ENCODE measurements at places on chromosomes 12 and 14. TPM values are rescaled to one million over a fixed set of nuclear protein-coding genes. Genes with fewer than 3 reads are reported as not detected.

Gene ACOT4
- 1.4 TPM for total RNA-seq

Gene HAL
- 0.44 TPM for total RNA-seq

Gene TMEM63C
- total RNA-seq = 0.29 TPM

Gene GPR132
- total RNA-seq = 46.6 TPM

Gene ITGB7
- total RNA-seq = 621 TPM

- H3K36me3 ChIP-seq = no peaks in the 10 kb centered on the region
- H3K4me3 ChIP-seq = no peak overlapping the region
- H3K4me1 ChIP-seq = no peaks in the 10 kb centered on the region
- no peak overlapping the region for H3K27ac ChIP-seq
- no peak for DNase-seq
Observed at GRCh38 chr12:130709151-130709970, 6.7 kb downstream of the RIMBP2 start.

- no peak overlapping the region for H3K27ac ChIP-seq
- H3K27me3 ChIP-seq = no peaks in the 10 kb centered on the region
- DNase-seq = no peak
- peaks cover 4% of the 10 kb centered on the region for H3K4me1 ChIP-seq
Observed at GRCh38 chr14:67962215-67962644, 142.7 kb downstream of the RAD51B start.

GRCh38 chr14:93959239-93960107, 16.9 kb downstream of the ASB2 start:
- peaks cover 21% of the 10 kb centered on the region for H3K36me3 ChIP-seq
- H3K4me3 ChIP-seq = peak overlapping the region; percentile 51
- H3K27ac ChIP-seq = peak overlapping the region; percentile 90
- H3K27me3 ChIP-seq = no peaks in the 10 kb centered on the region
- peak; percentile 93 for DNase-seq
- H3K4me1 ChIP-seq = peaks cover 97% of the 10 kb centered on the region

- peak overlapping the region; percentile 91 for H3K27ac ChIP-seq
- H3K4me3 ChIP-seq = peak overlapping the region; percentile 62
- no peak for DNase-seq
- peaks cover 1% of the 10 kb centered on the region for H3K36me3 ChIP-seq
- no peaks in the 10 kb centered on the region for H3K27me3 ChIP-seq
- peaks cover 29% of the 10 kb centered on the region for H3K4me1 ChIP-seq
Observed at GRCh38 chr12:27143256-27144069, 61.1 kb upstream of the C12orf71 start.

DNA sequence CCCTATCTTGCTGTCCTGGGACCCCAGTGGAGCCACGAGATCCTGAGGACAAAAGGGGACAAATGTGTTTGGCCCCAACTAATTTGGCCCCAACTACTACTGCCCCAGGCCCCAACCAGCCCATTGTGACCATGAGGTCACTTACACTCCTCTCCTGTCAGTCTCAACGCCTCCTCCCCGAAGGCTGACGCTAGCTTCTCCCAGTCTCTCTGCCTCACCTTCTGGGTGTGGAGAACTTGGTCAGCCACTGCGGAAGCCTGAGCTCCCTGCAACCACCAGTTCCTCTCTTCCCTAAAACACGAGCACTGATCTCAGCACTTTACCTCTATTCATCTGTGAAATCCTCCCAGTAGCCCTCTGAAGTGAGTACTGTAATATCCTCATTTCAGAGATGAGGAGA, 13.3 kb downstream of the FAM181A start:
- peak overlapping the region; percentile 48 for H3K27ac ChIP-seq
- no peak for DNase-seq
- H3K4me1 ChIP-seq = peaks cover 31% of the 10 kb centered on the region
- no peak overlapping the region for H3K4me3 ChIP-seq
- H3K27me3 ChIP-seq = no peaks in the 10 kb centered on the region

DNA sequence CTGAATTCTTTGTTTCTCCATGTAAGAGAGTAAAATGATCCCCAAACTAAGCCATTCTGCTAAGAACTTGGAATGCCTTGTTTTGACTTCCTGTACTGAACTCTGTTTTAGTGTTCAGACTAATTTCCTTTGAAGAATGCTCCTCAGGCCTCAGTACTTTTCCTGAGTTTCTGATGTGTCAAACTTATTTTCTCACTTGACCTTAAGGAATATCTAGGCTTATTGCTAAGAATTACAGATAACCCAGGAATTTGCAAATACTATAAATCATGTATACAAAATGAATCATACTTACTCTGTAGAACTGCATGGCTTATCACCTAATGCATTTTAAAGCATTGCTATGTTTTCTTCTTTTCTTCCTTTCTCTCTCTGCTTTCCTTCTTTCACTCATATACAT, 93.1 kb upstream of the PKP2 start:
- H3K27me3 ChIP-seq = no peaks in the 10 kb centered on the region
- H3K4me1 ChIP-seq = no peaks in the 10 kb centered on the region
- H3K36me3 ChIP-seq = no peaks in the 10 kb centered on the region
- no peak overlapping the region for H3K27ac ChIP-seq
- no peak for DNase-seq

- H3K4me3 ChIP-seq = peak overlapping the region; percentile 48
- H3K4me1 ChIP-seq = peaks cover 4% of the 10 kb centered on the region
- no peaks in the 10 kb centered on the region for H3K36me3 ChIP-seq
- H3K27ac ChIP-seq = peak overlapping the region; percentile 25
Observed at GRCh38 chr14:100317912-100318808, 5.0 kb upstream of the SLC25A47 start.

GRCh38 chr12:109449845-109450532, 27.1 kb downstream of the KCTD10 start:
- no peaks in the 10 kb centered on the region for H3K27me3 ChIP-seq
- no peak overlapping the region for H3K27ac ChIP-seq
- no peak overlapping the region for H3K4me3 ChIP-seq
- no peak for DNase-seq

- peaks cover 5% of the 10 kb centered on the region for H3K27me3 ChIP-seq
- DNase-seq = no peak
- H3K27ac ChIP-seq = no peak overlapping the region
- H3K4me1 ChIP-seq = no peaks in the 10 kb centered on the region
- H3K36me3 ChIP-seq = no peaks in the 10 kb centered on the region
Observed at GRCh38 chr12:113049976-113050742, 6.4 kb upstream of the DTX1 start.

DNA sequence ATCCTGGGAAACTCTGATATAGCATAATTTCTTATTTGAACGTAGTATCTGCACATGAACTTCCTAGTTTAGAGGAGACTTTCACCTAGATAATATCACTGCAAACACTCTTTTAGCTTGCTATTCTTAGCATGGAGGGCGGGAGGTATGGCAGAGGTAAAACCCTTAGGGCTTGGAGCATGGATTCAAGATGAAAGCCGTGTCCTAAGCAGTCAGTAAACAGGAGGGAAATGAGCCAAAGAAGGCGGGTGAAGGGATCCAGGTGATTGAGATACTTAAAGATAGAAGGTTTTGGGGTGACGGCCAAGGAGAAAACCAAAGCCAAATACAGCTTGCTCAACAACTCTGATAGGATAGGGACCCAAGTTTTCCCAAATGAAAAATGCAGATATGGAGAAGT, 107.1 kb upstream of the BCAT1 start:
- H3K27me3 ChIP-seq = no peaks in the 10 kb centered on the region
- peaks cover 44% of the 10 kb centered on the region for H3K4me1 ChIP-seq
- no peak for DNase-seq
- H3K36me3 ChIP-seq = peaks cover 17% of the 10 kb centered on the region

DNA sequence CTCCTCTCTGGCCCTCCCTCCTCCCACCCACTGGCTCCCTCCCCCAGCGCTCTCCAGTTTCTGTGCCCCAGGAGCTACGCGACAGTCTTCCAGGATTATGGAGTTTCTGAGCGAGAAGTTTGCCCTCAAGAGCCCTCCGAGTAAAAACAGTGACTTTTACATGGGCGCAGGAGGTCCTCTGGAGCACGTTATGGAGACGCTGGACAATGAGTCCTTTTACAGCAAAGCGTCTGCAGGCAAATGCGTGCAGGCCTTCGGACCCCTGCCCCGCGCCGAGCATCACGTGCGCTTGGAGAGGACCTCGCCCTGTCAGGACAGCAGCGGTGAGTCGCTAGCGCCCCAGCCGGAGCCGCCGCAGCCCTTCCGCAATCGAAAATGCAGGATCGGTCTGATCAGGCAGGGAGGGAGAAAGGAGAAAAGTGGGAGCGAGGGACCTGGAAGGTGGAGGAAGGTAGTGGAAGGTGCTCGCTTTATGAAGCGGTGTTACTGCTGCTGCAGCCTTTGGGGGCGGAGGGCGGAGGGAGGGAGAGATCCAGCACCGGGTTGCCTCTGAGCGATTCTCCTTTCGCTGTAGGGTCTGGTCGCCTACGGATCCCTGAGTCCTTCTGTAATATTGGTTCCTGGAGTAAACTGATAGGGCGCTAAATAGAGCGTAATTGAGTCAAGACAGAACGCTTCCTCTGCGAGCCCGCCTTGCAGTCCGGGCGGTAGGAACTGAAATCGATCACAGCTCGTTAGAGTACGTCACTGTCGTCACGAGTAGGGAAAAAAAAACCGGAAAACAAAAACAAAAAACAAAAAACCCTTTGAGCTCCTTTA, at the start of gene ALX1:
Gene ALX1, plus strand, starts transcription at position 56 of the 819 bp plus-strand sequence. Its CDS starts 42 bp downstream, at position 98.
- H3K27ac ChIP-seq = peak within 1 kb of the TSS; percentile 75
- peak within 1 kb of the TSS; percentile 61 for H3K4me3 ChIP-seq
- H3K36me3 ChIP-seq = no peaks in the 10 kb centered on the region
- peaks cover 9% of the 10 kb centered on the region for H3K4me1 ChIP-seq
- peaks cover 59% of the 10 kb centered on the region for H3K27me3 ChIP-seq

DNA sequence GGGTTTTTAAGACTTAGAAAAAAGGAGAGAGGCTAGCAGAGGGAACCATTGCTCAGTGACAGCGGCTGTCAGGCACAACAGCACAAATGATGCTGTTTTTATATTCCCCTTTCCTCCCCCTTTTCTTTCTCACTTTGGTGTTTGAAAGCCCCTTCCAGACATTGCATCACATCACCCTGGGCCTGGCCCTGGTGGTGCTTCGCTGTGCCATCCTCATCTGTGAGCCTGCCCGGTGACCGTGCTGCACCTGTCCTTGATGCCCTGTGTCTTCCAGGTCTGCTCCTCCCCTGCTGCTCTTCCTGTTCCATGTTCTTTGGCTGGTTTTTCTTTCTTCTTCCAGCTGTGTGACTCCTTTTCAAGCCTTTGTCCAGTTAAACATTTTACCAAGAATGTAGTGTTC, 24.8 kb downstream of the KLC1 start:
- no peak overlapping the region for H3K4me3 ChIP-seq
- H3K27me3 ChIP-seq = no peaks in the 10 kb centered on the region
- peaks cover 13% of the 10 kb centered on the region for H3K36me3 ChIP-seq
- H3K4me1 ChIP-seq = peaks cover 6% of the 10 kb centered on the region
- no peak for DNase-seq
- peak overlapping the region; percentile 58 for H3K27ac ChIP-seq

DNA sequence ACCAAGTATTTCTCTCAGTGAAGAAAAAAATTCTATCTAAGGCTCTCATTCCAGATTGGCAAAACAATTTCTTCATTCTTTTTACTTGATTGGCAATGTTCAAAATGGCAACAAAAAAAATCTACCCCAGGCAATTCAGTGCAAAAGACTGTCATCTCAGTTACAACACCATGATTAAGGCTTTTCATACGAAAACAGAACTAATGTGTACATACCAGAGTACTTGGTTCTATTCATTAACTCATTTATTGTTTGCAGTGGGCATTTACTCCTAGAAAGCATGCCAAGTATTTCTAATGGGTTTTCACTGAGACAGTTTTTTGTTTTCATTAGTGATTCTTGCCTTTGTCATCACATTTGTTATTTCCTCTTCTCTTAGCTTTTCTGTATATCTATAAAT, 33.0 kb downstream of the DBX2 start:
- H3K36me3 ChIP-seq = no peaks in the 10 kb centered on the region
- no peak overlapping the region for H3K4me3 ChIP-seq
- peaks cover 5% of the 10 kb centered on the region for H3K27me3 ChIP-seq
- H3K4me1 ChIP-seq = no peaks in the 10 kb centered on the region
- DNase-seq = no peak

- H3K4me1 ChIP-seq = peaks cover 49% of the 10 kb centered on the region
- no peaks in the 10 kb centered on the region for H3K27me3 ChIP-seq
- peak overlapping the region; percentile 56 for H3K27ac ChIP-seq
- H3K36me3 ChIP-seq = peaks cover 39% of the 10 kb centered on the region
- DNase-seq = no peak
Observed at GRCh38 chr14:71597287-71597920, 334.8 kb upstream of the RGS6 start.

DNA sequence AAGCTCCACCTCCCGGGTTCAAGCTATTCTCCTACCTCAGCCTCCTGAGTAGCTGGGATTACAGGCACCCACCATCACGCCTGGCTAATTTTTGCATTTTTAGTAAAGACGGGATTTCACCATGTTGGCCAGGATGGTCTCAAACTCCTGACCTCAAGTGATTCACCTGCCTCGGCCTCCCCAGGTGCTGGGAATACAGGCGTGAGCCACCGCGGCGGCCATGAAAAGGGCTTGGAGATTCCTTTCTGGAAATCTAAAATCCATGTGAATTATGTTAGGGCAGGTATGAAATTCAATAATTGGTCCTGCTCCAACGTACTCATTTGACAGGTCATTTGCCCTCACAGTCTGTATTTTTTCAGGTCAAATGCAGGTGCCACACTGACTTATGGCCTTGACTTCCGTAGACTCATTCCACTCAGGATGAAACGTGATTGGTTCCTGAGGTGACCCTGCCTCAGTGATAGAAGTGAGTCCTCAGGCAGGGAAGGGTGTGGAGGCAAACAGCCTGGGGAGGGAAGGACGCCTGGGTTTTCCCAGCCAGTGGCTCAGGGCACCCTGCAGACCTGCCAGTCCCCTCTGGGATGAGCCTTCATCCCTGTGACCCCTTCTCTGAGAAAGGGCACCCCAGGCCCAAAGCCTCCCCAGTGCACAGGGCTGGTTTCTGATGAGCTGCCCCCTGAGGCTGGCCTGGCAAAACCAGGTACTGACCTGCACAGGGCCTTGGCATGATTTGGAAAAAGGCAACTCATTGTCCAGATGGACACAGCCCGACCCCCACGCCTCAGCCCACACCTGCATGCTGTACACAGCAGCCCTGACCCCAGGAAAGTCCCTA, 48.7 kb downstream of the PSMA6 start:
- H3K4me3 ChIP-seq = no peak overlapping the region
- peaks cover 22% of the 10 kb centered on the region for H3K4me1 ChIP-seq
- no peak for DNase-seq
- H3K27ac ChIP-seq = no peak overlapping the region
- no peaks in the 10 kb centered on the region for H3K36me3 ChIP-seq
- no peaks in the 10 kb centered on the region for H3K27me3 ChIP-seq

DNA sequence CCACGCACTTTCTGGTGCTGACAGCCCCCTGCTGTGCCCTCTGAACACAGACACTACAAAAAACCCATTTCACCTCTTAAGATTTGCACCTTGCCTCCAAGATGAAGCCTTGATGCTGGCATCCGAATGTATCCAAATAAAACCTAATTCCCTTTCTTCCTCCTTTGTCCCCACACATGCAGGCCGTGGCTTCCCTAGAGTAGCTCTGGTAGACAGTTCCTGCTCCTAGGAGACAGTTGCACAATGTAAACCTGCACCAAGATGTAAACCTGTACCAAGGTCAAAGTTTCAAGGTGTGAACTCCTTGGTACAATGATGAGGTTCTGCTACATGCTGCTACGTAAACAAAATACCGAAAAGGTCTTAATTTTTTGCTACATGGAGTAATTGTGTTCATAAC, 625 bp upstream of the ABHD12B start:
- no peak for DNase-seq
- no peaks in the 10 kb centered on the region for H3K36me3 ChIP-seq
